ENCODE measurements at places on chromosomes 2 and 18.

DNA sequence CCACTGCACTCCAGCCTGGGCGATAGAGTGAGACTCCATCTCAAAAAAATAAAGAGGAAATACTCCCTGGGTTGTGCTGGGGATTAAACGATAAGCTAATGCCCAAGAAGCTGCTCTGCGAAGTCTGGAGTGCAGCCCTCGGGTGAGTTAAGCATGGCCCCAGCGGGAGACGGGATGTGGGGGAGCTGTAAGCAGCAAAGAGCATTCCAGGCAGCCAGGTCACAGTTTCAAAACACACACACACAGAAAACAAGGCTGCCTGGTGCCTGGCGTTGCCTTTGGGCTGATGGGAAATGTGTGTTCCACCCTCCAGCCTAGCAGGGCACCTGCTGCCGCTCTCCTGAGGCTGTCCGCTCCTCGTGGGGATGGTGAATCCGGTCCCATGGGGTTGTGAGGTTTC, 24.1 kb downstream of the ODC1 start:
- DNase-seq, result no peak

GRCh38 chr18:63119647-63120046, 199.9 kb downstream of the BCL2 start:
- DNase-seq, result peak; percentile 26

- DNase-seq, result no peak
Observed at GRCh38 chr2:10447300-10447894, 730 bp downstream of the ODC1 start.

DNA sequence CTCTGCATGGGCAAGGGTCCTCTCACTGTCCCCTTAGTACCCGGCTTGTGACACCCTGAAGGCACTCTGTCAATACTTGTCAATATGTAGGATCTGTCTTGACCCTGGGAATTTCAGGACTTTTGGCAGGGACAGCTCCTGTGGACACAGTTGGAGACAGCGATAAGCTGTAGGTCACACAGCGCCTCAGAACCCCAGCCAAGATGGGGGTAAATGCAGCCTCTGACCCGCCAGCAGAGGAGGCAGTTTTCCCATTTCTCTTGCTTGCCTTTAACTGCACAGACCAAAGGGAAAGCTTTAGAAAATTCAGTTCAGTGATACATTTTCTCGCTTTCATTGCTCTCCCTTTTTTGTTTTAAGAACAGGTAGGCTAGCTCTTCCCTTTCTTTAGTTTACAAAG, 54.8 kb upstream of the KLHL29 start:
- DNase-seq, result no peak

GRCh38 chr2:20384953-20385352, 34.3 kb upstream of the PUM2 start:
- no peak for DNase-seq

DNA sequence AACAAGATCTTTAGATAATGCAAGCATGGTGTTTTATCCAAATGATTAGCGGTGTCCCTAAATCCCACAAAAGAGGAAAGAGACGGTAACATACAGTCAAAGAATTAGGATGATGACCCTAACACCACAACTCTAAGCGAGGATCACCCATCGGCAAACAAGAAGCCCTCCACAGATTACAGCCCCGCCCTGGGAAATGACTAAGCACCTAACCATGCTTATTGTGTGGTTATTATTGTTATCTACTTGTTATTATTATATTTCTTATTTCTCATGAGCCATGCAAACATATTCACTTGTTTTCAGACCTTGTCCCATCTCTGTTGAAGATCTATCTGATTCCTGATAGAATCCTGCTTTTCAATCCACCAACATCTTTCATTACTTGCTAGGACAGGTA, 651.3 kb downstream of the NYAP2 start:
- no peak for DNase-seq

DNA sequence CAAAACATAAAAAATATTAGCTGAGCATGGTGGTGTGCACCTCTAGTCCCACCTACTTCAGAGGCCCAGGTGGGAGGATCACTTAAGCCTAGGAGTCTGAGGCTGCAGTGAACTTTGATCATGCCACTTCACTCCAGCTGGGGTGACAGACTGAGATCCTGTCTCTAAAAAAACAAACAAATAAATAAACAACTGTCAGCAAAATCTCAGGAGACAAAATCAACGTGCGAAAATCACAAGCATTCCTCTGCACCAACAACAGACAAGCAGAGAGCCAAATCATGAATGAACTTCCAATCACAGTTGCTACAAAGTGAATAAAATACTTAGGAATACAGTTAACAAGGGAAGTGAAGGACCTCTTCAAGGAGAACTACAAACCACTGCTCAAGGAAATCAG, 58.8 kb downstream of the TBR1 start:
- no peak for DNase-seq

DNA sequence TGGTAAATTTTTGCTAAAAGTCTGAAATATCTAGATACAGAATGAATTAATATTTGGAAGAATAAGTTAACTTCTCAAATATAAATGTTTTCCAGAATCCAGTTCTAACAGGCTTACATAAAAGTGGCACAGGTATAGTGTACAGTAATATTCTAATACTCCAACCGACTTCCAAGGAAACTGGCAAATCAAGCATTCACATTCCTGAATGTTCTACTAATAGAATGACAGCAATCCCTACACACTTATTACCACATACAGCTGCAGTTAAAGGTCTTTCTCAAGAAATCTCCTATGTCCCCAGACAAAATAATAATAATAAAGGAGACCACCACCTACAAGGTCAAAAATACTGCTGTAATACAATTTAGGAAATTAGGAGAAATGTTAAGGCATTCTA, 31.9 kb downstream of the TMEM131 start:
- DNase-seq, result no peak

DNA sequence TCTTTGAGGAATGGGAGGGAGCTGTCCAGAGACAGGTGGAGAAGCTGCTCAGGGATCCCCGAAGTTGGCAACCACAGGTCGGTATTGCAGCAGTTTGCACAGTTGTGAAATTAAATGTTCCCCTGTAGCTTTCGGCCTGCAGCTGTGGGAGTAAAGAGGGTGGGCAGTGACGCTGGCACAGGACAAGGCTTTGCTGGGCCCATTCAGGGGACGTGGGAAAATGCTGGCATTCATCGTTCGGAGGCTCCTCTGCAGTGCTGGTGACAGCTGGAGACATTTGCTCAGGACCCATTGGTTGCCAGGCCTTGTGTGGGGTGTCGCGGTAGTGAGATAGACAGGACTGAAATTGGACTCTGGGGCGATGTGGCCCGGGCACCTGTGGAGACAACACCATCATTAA, 173.7 kb downstream of the MYCN start:
- no peak for DNase-seq

GRCh38 chr2:226802573-226802972, 3.0 kb upstream of the IRS1 start:
- peak; percentile 46 for DNase-seq

- DNase-seq, result no peak
Observed at GRCh38 chr2:235219048-235219447, 267.2 kb downstream of the SH3BP4 start.

- DNase-seq, result no peak
Observed at GRCh38 chr2:166357068-166357949, 18.4 kb downstream of the SCN9A start.

DNA sequence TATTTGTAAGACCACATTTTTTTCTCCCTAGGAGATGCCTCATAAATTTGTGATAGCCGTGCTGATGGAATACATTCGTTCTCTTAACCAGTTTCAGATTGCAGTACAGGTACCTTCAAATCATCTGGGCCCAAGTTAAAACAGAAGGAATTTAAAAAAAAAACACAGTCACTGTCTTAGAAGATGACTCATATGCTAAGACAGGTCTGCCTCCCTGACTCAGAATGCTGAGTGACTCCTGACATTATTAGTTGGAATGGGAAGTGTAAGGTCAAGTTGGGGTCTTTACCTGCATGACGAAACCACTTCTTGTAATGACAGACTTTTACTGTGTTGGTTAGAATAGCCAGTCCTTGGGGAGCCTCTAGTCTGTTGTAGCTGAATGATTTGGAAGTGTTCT, 26.3 kb downstream of the RMC1 start:
- DNase-seq, result no peak
